ENCODE measurements at places on chromosomes 2 and 18.

DNA sequence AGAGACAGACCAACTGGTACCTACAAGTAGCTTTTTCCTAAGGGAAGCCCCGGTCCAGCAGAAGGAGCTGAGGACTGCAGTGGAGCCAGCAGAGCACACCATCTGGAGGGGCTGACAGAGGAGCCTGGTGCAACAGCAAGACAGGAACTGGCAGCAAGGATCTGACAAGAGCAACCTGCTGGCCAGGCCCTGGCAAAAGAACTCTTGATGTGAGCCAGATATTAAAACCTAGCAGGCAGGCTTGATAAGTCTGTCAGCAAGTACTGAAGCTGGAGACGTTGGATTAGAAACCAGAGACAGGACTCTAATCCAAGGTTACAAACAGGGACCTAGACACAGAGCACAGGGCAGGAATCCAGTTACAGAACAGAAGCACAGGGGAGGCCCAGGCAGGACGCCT, 260.7 kb upstream of the MGAT5 start:
- no peak for DNase-seq

DNA sequence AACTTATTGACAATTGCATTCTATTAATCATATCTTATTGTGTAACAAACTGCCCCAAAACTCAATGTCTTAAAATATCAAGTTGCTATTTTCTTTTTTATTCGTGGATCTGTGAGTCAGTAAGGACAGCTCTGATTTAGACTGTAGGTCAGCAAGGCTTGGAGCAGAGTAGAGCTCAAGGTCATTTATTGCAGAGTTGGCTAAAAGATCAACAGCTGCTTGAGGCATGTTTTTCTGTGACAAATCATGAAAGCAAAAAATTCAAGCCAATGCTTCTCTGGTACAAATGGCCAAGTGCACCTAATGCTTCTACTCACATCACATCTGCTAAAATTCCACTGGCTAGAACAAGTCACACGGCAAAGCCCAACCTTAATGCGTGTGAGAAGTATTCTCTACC, 497.7 kb upstream of the LRATD1 start:
- no peak for DNase-seq

GRCh38 chr2:133378928-133379549, 189.2 kb downstream of the NCKAP5 start:
- DNase-seq = no peak

GRCh38 chr2:105820691-105821090, 76.0 kb downstream of the NCK2 start:
- no peak for DNase-seq

DNA sequence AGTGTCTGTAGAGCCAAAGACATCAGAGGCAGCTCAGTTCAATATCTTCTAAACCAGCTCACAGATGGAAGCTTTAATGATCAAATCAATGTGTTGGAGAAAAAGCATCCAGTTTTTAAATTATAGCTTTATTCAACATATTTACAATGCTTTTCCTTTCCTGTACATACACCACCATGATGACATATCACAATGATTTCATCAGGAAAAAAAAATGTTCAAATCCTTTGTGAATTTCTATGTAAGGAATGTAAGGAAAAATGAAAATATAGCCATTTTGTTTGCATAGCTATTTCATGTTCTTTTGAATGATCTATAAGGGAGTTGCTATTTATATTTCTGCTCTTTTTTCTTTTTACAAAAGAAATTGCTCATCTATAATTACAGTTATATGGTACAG, 134.7 kb upstream of the CDH20 start:
- no peak for DNase-seq

GRCh38 chr18:74694436-74694835, 96.8 kb downstream of the ZNF407 start:
- DNase-seq = no peak

- peak; percentile 46 for DNase-seq
These were observed 1.7 kb downstream of the SCN2A start for GRCh38 chr2:165240916-165241315.

DNA sequence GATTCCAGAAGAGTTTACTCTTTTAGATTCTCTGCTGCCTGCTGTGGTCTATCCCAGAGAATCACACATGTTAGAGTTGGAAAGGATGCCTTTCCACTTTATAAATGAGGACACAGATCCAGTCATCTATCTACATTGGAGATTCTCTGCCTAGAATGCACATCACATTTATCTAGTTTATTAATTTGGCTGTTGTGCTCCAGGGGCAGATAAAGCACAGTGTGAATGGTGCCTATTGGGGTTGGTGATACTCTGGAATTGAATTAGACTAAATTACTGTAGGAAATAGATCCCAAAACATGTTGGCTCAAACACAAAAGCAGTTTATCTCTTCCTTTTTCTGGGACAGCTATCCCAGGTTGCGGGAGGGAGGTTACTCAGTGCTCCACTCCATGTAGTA, 14.9 kb downstream of the SIX2 start:
- no peak for DNase-seq

DNA sequence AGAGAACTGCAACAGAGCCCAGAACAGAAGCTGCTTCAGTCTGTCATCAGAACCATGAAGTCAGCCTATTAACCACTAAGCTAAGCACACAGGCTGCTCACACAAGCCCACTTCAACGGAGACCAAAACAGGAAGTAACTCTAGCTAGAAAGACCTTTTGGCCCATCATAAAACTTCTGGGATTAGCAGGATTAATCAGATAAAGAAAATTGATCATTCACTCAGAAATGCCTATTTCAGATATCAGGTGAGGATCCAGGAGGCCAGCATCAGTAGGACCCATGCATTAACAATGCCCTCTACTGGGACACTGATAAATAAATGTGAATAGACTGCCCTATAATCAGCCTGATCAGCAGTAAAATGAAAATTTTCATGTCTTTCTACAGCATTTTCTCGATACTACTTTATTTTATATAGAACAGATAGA, 101.4 kb downstream of the WDPCP start:
- DNase-seq = no peak

GRCh38 chr2:68086166-68086565, 23.4 kb upstream of the C1D start:
- no peak for DNase-seq

- no peak for DNase-seq
These were observed 5.1 kb downstream of the SERPINE2 start for GRCh38 chr2:224034017-224034416.

DNA sequence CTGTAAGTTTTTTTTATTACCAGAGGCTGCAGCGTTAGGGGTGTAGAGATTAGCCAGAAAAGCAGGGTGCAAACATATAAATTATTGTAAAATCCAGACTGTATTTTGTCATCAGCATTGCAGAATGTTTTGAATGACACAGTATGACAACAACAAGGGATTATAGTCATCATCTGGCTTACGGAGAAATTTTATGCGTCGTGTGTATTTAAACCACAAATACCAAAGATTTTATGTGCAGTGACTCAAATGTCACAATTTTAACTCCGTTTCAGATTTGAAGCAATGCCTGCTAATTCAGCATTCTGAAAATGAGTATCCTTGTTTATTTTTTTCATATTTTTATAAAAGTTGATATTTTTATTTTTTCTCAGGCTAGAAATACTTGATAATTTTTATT, 19.4 kb upstream of the TMX3 start:
- no peak for DNase-seq

- DNase-seq = no peak
These were observed 64.4 kb downstream of the SFXN5 start for GRCh38 chr2:73006969-73007710.

- no peak for DNase-seq
These were observed 48.7 kb downstream of the HNMT start for GRCh38 chr2:138012968-138013367.

GRCh38 chr18:50981381-50981780, 13.5 kb downstream of the ELAC1 start:
- DNase-seq = no peak

DNA sequence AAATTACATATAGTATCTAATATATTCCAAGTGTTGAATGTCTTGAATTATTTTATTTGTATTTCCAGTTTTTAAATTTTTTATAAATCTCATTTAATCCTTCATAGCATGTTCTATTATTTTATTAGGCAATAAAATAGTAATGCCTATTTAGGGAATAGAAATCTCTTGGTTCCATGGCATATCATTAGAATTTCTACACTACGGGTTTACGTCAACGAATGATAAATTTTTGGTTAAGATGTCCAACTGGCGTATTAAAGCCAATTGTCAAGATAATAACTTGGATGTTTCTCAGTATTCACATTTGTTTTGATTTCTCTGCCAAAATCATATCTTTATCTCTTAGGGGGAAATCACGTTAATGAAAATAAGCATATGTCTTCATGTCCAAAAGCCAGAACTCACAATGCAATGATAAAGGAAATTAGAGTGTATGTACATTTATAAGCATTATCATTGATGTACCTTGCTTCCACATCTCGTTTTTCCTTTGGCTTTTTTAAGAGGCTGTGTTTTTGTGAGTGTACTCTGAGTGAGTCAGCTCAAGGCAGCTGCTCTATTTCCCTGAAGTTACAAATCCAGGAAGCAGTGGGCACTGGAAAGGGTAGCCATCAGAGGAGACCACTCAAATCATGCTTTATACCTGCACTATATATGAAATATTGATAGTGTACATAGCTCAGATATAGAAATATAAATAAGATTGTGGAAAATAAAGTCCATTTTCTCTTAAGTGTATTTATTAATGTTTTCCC, 115.8 kb upstream of the PDE1A start:
- DNase-seq = no peak

DNA sequence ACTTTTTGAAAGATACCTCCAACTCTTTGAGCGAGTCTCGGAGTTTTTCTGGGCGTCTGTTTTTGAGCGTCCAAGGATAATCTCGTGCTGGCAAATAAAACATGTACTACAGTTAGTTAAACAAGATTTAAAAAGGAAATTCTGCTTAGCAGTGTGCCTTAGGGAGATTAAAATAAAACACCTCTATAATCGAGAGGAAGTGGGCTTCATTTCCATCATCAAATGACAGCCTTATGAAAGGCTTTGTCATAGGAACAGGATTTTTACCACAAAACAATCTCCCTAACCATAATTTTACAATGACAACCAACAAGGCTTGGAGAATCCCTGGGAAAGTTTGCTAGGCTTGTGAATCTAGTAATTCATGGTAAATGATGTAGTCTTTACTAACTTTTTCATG, 103.4 kb downstream of the WDPCP start:
- DNase-seq = no peak

DNA sequence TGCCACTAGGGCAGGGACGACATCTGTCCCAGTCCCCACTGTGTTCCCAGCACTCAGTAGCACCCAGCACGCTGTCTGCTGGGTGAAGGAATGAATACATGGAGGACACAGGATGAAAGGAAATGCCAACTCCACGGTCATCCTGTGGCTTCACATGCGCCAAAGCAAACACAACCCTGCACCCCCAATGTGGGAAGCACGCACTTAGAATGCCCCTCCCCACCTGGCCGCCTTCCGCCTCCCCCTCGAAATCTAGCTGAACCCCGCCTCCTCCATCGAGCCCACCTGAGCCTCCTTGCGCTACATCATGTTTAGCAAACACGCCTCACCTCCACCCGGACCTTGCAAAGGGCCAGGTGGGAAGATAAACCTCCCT, 33.9 kb downstream of the ADCY3 start:
- DNase-seq = no peak

DNA sequence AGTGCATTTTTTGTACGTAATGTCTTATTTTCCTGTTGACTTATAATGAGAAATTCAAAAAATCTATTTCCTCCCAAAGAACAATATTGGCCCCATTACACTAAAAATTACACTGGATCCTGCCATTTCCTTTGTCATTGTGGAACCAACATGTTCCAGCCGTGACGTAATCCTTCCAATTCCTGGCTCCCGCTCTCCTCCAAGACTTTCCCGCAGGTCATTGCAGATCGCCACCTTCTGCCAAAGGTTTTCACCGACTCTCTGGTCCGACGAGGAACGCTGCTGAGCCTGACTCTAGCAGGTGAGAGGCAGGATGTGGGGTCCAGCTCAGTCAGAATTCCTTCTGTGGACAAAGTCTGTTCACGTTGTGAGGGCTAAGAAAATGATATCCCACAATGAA, 38.0 kb downstream of the PTGR3 start:
- DNase-seq = no peak

- DNase-seq = no peak
These were observed 83.6 kb downstream of the ASXL2 start for GRCh38 chr2:25794544-25795276.

DNA sequence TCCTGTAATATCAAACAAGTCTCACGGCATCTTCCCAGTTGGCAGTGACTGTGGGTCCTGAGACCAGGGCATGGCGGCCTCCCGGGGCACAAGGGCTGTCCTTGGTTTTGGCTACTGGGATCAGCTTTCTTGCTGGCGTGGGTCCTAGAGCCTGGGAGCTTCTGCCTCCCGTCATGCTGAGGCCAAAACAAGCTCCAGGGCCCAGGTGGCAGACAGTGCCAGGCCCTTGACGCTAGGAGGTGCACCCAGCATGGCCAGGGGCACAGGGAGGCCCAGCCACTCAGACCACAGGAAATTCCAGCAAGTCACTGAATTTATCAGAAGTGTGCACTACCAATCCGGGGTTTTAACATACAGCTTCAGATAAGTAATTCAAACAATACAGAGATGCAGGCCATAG, 184.7 kb downstream of the EIPR1 start:
- DNase-seq = no peak

DNA sequence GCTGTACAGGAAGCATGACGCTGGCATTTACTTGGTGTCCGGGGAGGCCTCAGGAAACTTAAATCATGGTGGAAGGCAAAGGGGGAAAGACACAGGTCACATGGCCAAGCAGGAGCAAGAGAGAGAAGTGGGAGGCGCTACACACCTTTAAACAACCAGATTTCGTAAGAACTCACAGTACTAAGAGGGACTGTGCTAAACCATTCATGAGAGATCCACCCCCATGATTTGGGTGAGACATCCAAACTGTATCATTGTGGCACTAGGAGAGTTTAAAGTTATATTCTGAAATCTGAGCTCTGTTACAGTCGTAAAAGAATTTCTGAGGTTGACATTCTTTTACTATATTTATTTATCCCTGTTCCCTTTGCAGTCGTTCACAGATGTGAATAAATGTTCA, 116.6 kb downstream of the ICA1L start:
- no peak for DNase-seq

GRCh38 chr2:170530803-170531564, 184.2 kb upstream of the SP5 start:
- DNase-seq = no peak

GRCh38 chr2:234198976-234199375, 148.5 kb downstream of the SPP2 start:
- DNase-seq = no peak

DNA sequence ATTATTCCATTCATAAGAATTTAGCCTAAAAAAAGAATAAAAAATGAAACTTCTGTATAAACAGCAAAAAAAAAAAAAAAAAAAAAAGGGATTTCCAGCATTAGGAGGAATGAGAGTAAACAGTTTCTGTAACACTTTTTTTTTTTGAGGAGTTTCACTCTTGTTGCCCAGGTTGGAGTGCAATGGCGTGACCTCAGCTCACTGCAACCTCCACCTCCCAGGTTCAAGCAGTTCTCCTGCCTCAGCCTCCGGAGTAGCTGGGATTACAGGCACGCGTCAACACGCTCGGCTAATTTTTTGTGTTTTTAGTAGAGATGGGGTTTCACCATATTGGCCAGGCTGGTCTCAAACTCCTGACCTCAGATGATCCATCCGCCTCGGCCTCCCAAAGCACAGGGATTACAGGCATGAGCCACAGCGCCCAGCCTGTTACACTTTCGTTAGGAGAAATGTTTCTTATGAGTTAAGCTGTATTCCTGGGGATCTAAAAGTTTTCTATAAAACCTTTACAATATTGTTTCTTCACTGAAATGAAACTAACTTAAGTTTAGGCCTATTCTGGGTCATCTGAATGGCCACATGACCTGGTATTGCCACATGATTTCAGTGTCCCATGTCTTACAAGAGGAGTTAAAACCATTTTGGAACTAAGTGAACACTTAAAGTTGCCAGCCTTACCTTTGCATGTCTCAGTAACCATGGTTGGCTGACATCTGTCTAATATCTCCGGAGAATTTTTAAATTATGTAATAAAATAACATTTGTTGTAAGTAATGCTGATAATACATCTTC, 17.5 kb downstream of the SMAD2 start:
- DNase-seq = no peak

Measured in NCI-H774 (cell line).